ENCODE measurements at places on chromosomes 7 and 10.
A peak's percentile ranks its signal among the peaks of the same experiment; 100 is the strongest.

DNA sequence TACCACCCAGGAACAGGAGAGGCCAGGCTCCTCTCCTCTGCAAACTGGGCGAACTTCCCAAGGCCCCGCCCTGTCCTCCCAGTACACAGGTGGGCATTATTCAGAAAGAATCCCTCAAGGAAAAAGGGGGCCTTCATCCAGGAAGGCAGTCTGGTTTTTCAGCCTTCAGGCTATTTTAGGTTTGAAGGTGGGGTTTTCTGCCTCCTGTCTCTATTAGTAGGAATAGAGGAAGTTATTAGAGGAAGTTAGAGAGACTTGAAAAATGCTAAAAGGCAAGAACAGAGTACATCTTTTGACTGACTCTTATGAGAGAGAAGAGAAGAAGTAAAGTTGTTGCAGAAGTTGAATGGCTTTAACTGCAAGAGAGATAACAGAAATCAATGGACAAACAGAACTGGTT, 250.9 kb upstream of the SORCS1 start:
- DNase-seq = no peak

GRCh38 chr10:65348637-65349036, 1577.2 kb upstream of the LRRTM3 start:
- DNase-seq = no peak

DNA sequence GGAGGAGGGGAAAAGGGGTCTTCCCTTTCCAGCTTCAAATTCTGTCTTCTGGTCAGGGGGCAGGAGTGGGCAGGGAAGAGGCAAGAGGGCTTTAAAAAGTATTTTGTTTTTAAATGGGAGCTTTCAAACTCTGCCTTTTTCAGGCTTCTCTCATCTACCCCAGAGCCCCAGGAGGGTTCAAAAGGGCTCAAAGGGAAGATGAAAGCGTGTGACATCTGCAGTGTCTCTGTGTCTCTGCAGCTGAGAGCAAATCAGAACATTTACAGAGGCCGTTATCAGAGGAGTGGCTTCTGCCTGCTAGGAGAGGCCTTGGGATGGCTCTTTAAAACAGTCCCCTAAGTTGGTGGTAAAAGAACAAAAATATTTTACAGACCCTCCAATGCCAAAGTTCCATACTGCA, 30.3 kb downstream of the TRIM8 start:
- no peak for DNase-seq

- DNase-seq = peak; percentile 52
Measured at GRCh38 chr10:58704671-58705141, 192.0 kb downstream of the BICC1 start.

DNA sequence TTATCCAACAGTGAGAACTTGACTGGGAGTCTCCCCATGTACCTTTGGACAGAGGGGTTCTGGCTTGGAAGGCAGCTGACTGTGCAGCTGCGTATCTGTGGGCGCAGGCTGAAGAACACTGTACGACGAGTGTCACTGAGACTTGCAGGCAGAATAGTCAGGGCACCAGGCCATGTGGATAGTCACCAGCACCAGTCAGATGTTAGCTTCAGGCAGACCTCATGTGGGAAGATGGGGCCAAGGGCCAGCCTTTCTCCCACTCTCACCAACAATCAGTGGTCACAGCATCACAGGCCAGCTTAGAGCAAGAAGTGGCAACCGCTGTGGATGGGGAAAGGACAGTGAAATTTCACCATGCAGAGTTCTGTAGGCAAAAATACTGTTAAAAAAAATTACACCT, 43.4 kb upstream of the GJD4 start:
- DNase-seq = no peak

- DNase-seq = no peak
Measured at GRCh38 chr10:19247843-19248242, 199.2 kb downstream of the MALRD1 start.

DNA sequence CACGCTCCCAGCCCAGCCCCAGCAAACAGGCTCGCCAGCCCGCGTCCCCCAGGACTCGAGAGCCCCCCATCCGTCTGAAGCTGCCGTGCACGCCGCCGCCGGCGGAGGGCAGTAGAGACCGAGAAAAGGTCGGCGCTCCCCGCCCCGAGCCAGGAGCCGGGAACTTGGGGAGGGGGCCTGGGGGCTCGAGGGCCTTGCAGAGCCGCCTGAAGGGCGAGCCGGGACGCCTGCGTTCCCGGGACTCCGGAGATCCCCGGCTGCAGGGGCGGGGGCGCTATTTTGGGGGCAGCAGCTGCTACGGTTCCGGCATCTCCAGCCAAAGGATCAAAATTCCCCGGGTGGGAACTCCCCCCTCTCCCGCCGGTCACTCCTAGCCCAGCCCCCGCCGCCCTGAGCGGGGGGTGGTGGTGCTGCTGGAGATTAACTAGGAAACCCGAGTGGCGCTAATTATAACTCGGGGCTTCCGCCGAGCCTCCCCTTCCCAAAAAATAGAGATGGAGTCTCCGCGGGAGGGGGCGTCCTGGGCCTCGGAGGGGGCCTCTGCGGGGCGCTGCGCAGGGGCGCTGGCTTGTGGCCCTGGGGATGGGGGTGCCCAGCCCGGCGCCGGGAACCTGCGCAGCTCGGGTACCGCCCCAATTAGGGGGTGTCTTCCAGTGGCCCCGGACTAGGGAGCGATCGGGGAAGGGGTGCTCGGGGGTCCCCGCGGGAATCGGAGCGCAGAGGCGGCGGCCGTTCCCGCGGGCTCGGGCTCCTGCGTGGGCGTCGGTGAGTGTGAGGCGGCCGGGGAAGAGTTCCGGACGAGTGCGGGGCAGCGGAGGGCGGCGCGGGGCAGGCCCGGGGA, 608 bp downstream of the ACHE start:
- DNase-seq = peak; percentile 20

GRCh38 chr7:6416516-6417145, 31.1 kb downstream of the DAGLB start:
- DNase-seq = no peak

GRCh38 chr7:65475734-65476319, 102.2 kb downstream of the ZNF92 start:
- no peak for DNase-seq

DNA sequence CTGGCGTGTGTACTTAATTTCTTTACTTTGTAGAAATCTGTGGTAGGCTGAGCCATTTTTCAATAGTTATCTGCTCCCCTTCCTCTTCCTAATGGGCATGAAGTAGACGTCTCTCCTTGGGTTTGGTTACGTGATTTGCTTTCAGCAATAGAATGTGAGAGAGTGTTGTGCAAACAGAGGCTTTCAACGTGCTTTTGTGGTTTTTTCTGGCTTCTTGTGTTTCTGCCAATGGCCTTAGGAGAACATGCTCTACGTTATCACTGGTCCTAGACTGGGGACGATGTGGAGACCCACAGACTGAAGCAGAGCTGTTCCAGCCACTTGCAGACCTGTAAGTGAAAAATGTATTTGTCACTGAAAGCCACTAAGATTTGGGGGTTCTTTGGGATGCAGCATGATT, 107.2 kb upstream of the NPTX2 start:
- DNase-seq = no peak

DNA sequence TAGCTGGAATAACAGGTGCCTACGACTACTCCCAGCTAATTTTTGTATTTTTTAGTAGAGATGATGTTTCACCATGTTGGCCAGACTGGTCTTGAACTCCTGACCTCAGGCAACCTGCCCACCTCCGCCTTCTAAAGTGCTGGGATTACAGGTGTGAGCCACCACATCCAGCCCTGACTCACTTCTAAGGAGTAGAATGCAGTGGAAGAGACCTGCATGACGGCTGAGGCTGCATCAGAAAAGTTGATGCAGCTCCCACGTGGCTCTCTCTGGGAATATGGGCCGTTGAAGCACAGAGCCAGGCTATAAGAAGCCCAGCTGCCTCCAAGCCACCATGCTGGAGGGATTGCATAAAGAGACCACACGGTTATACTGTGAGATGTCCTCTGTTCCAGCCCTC, 21.6 kb upstream of the ASL start:
- DNase-seq = no peak

DNA sequence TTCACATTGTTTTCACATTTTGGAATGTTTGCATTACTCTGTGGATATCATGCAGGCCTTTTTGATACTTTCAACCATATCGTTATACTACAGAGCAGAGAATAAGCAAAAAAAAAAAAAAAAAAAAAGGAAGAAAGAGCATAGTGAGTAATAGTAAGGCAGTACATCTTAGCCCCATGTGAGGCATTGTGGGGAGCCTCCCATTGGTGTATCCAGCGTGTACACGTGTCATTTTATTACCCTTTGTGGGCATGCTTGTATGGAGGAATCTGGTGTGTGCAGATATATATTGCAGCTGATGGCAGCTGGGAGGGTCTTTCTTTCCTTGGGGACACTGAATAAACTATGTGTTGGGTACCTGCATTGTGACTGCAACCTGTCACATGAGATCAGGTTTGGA, 19.6 kb downstream of the R3HCC1L start:
- DNase-seq = no peak

GRCh38 chr7:83547526-83547925, 101.4 kb downstream of the SEMA3E start:
- DNase-seq = peak; percentile 38

- no peak for DNase-seq
Measured at GRCh38 chr10:93515071-93516005, 18.9 kb downstream of the CEP55 start.

DNA sequence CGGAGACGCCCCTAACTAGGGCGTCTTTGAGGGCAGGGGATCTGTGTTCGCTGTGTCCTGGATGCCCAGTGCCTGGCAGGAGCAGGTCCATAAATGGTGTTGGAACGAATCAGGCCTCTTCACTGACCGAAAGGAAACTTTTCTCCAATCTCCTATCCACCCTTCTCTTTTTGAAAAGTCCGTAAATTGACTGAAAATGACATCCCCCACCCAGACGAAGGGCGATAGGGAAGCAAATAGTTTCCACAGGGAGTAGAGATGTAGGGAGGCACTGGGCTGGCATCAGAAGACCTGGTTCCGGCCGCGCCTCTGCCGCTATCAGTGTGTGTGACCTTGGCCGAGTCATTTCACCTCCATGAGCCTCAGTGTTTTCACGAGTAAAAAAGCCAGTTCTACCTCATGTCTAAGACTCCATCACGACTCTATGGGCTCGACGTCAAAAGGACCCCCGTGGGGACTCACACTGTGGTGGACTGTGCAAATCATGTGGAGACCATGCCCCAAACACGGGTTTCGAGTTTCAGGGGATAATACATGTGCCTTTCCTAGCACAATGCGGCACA, 497 bp upstream of the RAB11FIP2 start:
- DNase-seq = no peak
